NK-92 treated with Interleukin-12 subunit alpha and Interleukin-12 subunit beta, amount 100 ng/mL, for 24 hours (cell line): ENCODE measurements at places on chromosomes 2 and 18.
A peak's percentile ranks its signal among the peaks of the same experiment; 100 is the strongest.

GRCh38 chr2:147182260-147182659 lies 662.6 kb upstream of the ACVR2A start:
- peak; percentile 6 for DNase-seq

DNA sequence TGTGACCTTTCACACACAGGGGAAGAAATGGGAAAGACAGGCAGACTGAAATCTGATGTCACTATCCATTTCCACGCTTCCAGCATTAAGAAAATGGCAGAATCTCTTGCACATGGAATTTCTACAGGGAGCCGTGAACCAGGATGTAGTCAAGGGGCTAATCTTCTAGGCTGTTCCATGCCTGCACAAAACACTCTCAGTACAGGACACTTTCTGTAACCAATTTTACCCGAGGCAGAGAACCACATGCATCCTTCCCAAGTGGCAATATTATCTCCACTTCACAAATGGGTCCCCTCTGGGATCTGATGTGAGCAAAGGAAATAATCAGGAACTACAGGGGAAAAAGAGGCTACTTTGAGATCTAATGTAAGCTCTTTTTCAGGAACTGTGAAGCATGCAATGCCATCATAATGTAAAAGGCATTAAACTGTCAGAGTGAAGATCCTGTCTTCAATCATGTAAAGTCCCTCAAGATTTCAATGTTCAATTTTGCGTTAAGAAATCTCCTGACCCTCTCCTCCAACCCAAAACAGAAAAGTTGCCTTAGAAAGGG lies 236.9 kb downstream of the RBM43 start:
- no peak for DNase-seq

- DNase-seq = no peak
These were observed 233.4 kb downstream of the MTX2 start for GRCh38 chr2:176502619-176503018.

- DNase-seq = no peak
These were observed 57.8 kb upstream of the OTOS start for GRCh38 chr2:240198226-240198625.

- no peak for DNase-seq
These were observed 11.9 kb downstream of the TFCP2L1 start for GRCh38 chr2:121273116-121273515.

DNA sequence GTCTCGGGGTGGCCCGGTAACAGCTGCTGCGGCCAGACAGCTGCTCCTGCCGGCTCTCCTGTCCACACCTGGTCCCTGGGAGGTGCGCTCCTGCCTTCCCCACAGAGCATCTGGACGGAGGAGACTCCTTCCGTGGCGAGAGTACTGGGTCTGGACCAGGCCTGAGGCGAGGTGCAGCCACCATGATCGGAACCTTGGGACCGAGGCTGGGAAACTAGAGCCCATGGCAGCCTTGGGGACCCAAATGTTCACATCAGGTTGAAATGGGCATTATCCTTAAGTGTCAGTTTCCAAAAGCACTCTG lies 628 bp downstream of the GIGYF2 start:
- no peak for DNase-seq

GRCh38 chr2:26952374-26952773 lies 18.1 kb upstream of the MAPRE3 start:
- DNase-seq = no peak

GRCh38 chr18:79507546-79508480 lies 112.1 kb downstream of the NFATC1 start:
- DNase-seq = no peak

- no peak for DNase-seq
These were observed 63.7 kb downstream of the MARCHF4 start for GRCh38 chr2:216308576-216308975.

- no peak for DNase-seq
These were observed 841.8 kb downstream of the SLC4A3 start for GRCh38 chr2:220469201-220469600.

DNA sequence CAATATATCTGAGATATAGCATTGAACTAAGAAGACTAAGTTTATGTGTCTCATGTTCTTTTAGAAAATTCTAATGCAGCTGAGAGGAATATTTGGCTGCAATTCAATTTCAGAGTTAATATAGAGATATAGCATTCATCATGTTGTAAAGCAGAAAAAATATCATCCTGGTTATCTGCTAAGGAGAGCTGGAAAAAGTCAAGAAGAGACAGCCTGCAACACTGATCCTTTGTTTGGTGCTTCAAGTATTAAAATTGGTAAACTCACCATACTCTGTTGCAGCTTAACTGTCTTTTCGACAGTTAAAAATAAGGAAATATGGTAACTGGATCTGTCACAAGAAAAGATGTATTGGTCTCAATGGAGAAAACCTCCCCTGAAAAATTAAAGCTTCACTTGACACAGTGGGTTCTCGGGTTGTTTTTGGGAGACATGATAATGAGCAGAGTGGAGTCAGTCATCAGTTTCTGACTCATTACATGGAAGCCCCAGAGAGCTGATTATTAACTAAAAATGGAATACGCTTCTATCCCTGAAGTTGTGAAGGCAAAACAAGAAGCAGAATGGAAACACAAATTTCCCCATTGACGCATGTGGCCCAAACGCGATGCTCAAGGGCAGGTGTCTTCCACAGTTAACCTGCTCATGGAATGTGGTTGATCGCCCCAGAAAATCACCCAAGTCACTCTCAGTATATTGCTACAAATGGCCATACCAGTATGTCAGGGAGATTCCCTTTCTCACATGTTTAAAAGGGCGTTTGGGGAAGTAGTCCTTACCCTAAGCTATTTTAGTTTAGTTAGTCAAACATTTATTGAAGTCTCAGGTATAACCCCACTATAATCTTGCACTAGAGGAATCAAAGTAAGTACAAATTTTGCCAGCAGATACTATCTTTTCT lies 8.2 kb downstream of the BCL2 start:
- DNase-seq = no peak

- no peak for DNase-seq
These were observed 36.9 kb upstream of the KLF11 start for GRCh38 chr2:10006236-10007161.

GRCh38 chr2:209536363-209536762 lies 112.5 kb downstream of the MAP2 start:
- DNase-seq = no peak

GRCh38 chr2:190910341-190911136 lies 29.9 kb downstream of the GLS start:
- DNase-seq = no peak

DNA sequence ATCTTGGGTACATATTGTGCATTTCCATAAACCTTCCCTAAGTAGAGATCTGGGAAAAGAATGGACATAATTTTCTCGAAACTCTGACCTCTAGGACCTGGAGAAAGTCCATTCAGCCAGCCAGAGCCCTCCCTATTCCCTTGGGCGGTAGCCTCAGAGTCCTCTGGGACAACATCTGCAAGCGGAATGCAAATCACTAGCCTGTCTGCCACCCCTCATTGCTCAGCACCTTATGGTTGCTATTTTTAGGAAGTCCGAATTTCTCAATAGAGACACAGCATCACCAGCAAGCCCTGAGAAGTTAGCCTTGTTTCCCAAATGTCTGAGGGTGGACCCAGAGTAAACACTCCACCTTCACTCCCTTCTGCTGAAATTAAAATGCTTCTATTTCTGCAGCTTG lies 17.6 kb upstream of the CD28 start:
- no peak for DNase-seq

- DNase-seq = no peak
These were observed 142.1 kb upstream of the PKDCC start for GRCh38 chr2:41905597-41906337.

DNA sequence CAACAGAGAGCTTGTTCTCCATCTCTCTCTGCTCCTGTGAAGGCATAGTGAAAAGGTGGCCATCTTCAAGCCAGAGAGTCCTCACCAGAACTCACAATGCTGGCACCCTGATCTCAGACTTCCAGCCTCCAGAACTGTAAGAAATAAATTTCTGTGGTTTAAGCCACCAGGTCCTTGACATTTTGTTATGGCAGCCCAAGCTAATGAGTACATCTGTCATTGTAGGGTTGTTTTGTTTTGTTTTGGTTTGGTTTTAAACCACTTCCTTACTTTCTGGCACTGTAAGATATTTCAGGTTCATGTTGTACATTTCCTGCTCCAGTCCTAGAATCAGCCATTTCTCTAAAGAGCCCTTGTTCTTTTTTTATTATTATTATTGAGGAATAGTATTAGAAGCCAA lies 171.2 kb downstream of the CPS1 start:
- DNase-seq = no peak

DNA sequence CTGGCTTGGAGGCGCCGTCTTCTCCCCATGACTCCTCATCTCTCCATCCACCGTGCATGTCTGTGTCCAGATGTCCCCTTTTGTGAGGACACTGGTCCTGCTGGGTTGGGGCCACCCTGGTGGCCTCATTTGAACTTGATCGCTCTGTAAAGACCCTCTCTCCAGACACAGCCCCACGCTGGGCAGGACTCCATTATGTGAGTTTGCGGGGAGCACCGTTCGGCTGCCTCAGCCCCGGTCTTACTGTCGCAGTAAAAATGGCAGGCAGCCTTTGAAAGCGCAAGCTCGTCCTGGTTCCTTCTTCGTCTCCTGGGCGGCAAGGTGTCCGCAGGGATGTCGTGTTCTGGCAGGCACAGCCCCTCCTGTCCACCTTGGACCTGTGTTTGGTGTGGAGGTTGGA lies 17.7 kb downstream of the NFATC1 start:
- no peak for DNase-seq

- DNase-seq = no peak
These were observed 141.9 kb downstream of the MGAT5 start for GRCh38 chr2:134395779-134396178.

DNA sequence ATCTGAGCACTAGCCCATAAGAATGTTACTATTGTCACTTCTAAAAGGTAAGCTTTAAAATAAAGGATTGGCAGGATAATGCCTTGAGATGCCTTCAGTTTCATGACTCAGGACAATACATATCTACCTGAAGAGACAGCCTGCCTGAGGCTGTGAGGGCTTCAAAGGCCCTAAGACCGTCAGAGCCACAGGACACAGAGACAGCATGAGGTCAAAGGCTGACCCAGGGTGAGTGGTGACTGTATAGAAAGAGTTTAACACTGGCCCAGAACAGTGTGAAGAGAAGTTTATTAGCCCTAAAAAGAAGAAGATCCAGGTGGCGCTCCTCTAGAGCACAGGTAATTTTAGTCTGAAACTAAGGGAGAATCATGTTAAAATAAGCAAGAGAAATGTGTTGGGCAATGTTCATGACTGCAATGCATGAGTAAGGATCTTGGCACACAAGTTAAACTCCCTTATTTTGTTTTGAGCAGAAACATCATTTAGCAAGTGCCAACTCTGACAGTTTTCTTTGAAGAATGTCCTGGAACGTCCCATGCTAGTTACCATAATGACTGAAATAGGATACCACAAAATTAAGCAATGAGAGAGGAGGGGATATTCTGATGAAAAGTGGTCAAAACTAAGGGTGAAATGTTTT lies 78.1 kb upstream of the FAM110C start:
- no peak for DNase-seq

- no peak for DNase-seq
These were observed 32.6 kb downstream of the ABCA12 start for GRCh38 chr2:215105607-215106354.

DNA sequence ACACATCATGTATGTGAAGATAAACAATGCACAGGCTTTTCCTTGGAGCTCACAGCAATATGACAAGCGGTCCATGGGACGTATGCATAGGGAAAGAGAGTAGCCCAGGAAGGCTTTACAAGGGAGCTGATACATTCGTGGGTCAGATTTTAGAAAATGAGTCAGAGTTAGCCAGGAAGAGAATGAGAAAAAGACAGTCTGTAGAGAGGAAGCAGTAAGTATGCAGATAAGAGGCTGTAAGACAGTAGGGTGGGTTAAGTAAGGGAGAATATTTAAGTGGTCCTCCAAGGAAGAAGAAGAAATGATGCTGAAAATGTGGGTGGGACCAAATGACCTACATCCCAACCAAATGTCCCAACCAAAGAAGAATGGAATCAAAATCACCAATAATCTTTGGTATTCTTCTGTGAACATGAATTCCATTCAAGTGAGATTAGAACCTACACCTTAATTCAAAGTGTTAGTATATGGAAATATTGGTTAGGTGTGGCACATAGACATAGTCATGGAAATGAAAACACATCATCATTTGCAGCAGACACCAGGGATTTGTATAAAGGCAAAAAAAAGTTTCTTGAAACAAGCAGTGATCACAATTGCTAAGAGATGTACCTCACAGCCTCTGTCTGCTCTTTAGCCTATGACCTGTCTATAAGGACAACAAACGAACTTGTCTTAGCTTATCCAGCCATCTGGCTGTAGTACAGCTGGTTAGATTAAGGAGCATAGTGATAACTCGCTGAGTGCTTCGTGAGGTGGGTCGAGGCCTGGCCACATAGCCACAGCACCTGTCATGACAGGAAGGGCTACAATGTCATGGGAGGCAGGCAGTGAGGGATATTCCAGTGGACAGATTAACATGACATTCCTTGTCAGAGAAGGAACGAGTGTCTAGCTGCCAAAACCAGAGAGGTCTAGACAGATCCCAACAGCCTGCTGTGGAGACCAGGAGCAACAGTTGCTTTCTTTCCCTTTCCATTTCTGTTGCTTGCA lies 133.6 kb downstream of the ALK start:
- DNase-seq = no peak

- no peak for DNase-seq
These were observed 11.4 kb downstream of the ASIC4 start for GRCh38 chr2:219525533-219526232.

- DNase-seq = no peak
These were observed 1327.1 kb upstream of the ZEB2 start for GRCh38 chr2:145846982-145847381.

- DNase-seq = no peak
These were observed 154.1 kb upstream of the MMADHC start for GRCh38 chr2:149741646-149742045.

GRCh38 chr2:171459498-171459897 lies 25.5 kb downstream of the DCAF17 start:
- DNase-seq = no peak

DNA sequence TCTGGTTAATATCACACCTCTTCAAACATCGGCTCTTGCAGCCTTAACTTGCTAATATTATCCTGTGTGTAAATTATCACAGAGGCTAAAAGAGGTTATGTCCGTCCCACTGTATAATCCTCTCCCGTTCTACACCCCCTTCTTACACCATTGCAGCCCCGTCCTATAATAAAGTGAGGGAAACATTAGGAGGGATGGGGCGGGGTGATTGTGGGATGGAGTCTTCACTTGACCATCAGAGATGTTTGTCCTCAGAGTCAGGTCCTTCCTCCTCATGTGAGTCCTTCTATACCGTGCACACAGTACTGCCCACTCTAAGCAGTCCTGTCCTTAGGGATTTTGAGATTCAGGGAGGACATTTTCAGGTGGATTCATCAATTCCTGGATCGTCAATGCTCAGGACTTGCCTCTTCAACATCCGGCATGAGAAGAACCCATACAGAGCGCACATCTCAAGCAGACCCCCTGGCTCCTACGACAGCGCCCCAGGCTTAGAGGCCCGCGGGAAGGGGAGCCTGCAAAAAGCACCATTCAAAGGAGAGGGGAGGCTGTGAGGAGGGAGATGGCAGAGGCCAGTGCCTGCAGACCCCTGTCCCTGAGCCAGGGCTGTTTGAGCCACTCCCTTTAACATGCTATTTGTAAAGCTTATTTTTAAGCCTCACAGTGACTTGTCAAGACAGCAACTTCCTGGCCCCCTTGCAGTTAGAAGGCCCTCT lies 42.8 kb upstream of the ASB18 start:
- DNase-seq = no peak

GRCh38 chr2:215624423-215624829 lies 188.6 kb upstream of the FN1 start:
- DNase-seq = no peak
